EH (cell line): ENCODE measurements at places on chromosomes 3 and 15.

DNA sequence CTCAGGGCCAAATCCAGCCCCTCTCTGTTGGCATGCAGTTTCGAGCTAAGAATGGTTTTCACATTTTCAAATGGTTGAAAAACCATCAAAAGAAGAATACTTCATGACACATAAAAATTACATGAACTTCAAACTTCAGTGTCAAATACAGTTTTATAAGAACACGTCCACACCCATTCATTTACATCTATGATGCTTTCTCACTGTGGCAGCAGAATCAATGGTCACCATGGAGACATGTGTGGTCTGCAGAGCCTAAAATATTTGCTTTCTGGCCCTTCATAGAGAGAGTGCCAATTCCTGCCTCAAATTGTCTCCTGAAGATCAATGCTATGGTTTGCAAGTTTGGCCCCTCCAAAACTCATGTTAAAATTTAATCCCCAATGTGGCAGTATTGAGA, 405.8 kb downstream of the OCA2 start:
- DNase-seq: no peak

DNA sequence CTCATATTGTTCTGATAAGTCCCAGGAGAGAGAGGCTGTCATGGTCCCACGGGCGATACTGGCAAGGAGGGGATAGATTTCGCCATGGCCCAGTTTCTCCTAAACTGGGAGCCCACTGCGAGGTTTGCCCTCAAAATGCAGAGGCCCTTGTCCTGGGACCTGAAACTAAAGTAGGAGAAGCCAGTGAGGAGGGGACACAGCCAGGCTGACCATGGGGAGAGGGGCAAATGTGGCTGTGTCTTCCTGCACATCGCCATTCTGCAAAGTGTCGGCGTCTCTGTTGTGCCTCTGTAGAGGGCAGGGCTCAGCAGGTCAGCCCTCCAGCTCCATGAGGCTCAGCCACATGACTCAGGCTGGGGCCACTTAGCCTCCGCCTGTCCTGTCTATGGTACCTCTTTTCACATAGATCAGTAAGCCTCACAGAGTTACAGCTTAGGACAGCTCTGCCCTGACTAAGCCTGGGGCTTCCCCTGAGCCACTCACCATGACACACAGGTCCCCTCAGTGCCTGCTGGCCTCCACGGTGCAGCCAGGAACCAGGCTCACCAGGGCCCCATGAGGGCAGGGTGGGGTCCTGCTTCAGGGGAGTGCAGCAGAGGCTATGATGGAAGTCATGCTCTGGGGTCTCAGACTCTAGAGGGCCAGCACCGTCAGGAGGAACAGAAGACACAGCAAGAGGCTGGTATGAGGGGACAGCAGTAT, 28.6 kb upstream of the PLXNA1 start:
- no peak for DNase-seq

DNA sequence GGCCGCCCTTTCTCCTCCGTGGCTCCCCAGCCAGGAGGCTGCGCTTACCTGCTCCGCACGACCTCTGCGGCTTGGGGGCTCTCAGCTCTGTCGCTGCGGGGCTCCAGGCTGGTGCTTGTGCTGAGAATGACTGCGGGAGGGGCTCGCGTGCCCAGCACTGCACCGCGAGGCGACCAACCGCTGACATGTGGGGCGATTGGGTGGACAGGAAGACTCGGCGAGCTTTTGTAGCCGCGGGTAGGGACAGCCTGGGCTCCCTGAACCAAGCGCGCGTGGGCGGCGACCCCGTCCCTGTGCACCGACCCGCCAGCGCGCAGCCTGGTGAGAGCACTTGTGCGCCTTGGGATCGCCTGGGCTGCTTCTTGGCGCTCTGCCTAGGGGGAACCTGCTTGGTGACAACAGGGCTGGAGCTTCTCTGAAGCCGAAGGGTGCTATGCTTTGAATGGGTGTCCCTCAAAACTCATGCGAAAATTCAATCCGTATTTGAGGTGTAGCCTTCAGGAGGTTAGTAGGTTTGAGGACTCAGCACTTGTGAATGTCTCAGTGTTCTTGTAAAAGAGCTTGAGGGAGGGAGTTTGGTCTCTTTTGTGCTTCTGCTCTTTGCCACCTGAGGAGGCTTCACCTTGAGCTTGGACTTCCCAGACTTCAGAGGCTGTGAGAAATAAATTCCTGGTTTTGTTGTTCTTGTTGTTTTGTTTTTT, 50.4 kb downstream of the IL12A start:
- peak; percentile 24 for DNase-seq

GRCh38 chr3:88142094-88142624, 7.6 kb upstream of the C3orf38 start:
- peak; percentile 74 for DNase-seq

DNA sequence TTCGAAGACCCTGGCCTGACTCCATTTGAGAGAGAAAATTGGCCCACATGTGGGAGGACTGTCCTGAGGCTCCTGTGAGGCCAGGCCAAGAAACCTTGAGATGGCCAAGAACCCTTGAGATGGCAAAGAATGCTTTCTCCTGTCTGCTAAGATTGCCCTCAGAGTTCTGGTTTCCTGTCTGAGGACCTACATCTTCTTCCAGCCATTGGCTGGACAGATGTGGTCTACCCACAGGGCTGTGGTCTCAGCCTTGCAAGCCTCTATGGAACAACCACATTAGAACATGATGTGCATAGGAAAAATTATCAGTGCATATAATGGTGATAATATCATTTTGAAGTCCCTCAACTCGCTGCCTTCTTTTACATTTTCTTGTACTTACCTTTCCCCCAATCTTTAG, 10.8 kb upstream of the RASA2 start:
- DNase-seq: no peak

- DNase-seq: no peak
Measured at GRCh38 chr3:11053926-11054503, 61.5 kb downstream of the SLC6A1 start.

DNA sequence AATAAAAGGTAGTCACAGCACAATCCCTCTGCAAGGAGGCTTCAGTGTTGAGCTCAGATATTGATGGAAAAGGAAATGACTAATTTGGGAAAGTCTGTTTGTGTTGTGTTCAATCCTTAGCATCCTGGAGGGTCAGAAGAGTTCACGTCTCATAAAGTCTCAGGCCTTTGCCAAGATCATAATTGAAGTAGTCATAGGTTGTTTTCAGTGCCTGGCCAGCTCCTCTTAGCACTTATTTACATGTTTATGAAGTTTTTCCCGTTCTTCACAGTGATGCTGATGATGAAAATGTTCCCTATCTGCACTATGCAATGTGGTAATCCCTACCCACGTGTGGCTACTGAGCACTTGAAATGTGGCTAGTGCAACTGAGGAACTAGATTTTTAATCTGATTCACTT, 61.6 kb upstream of the TGFBR2 start:
- DNase-seq: peak; percentile 91

DNA sequence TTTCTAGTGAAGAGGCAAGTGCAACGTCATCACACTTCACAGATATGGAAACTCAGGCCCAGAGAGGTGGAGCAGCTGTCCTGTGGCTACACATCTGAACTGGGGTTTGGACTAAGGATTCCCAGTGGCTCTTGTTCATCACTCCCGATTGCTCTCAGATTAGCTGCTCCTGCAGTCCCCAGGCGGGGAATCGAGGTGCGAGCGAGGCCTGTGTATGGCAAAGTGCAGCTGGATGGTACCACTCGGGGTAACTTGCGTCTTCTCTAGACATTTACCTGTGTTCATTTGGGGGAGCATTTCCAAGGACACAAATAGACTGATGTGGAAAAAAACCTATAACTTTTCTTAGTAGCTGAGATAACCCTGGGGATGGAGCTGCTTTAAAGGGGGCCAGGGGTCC, 45.9 kb upstream of the TRPM1 start:
- DNase-seq: no peak

GRCh38 chr15:77657634-77658238, 25.0 kb upstream of the LINGO1 start:
- DNase-seq: no peak

GRCh38 chr15:90037511-90037860, 36.4 kb downstream of the ZNF710 start:
- DNase-seq: peak; percentile 89
